ENCODE measurements at places on chromosomes 2 and 18.

GRCh38 chr2:46298522-46299353 is 1.5 kb downstream of the EPAS1 start:
- no peak for DNase-seq

DNA sequence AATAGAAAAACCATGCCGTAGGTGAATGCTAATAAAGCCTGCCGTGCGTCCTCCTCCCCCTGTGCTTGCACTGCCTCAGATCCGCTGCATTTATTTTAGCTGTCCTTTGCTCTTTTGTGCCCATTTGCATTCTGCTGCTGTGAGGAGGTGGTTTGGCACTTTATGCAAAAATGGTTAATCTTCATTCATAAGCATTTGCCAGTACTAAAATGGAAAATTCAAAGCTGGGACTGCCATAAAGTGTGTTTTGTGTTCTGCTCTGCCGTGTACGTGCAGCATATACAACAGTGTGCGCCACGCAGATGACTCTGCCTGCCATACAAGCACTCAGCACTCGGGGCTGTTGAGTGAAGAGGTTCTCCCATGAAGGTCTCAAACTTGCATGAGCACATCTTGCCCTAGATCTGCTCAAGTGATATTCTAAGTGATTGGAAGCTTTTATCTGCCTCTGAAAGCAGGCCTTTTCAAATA is 73.6 kb downstream of the SPATS2L start:
- DNase-seq = peak; percentile 16

GRCh38 chr18:58605027-58606020 is 23.6 kb downstream of the ALPK2 start:
- DNase-seq = no peak

GRCh38 chr2:101830555-101830954 is 133.0 kb downstream of the MAP4K4 start:
- DNase-seq = no peak

DNA sequence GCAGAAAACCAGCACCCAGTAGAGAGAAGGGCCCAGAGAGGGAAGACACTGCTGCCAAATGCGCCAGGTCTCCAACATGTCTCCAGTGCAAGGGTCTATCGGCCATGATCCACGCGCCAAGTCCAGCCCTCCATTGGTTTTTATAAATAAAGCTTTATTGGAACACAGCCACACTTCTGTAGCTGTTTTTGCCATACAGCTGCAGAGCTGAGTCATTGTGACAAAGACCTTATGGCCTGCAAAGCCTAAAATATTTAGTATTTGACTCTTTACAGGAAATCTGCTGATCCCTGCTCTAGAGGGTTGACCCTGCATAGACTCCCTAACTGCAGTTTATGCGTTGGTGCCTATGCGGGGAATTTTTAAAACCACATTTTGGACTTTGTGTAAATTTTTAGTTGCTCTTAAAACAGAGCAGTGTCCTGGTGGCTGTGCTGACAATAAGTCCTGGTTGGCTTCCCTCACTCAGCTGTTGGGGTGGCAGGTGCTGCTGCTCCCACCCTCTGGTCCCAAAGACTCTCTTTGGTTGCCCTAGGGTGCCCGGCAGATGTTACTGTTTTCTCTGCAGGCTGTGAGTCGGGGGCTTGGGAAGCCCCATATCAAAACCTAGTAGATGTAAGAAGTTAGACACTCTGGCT is 154.9 kb downstream of the CTIF start:
- no peak for DNase-seq

- no peak for DNase-seq
These were observed 6.1 kb downstream of the AGXT start for GRCh38 chr2:240874715-240875227.

DNA sequence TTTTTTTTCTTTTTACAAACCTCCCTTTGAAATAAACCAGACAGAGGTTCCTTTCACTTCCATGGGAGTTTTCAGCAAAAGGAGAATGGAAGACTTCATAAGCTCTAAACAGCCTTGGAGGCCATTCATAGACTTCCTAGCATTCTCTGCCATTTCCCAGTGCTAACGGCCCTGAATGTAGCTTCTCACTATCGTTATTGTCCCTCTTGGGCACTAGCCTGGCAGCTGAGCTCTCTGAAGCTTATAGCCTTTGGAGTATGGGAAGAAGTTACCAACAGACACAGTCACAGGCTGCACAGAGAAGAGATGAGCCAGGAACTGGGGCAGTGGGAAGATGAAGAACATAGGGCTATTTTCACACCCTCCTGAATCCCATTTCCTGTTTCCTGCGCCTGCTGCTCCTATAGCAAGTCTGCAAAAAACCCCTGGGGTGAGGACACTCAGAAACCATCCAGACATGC is 29.1 kb upstream of the EPC2 start:
- DNase-seq = no peak

DNA sequence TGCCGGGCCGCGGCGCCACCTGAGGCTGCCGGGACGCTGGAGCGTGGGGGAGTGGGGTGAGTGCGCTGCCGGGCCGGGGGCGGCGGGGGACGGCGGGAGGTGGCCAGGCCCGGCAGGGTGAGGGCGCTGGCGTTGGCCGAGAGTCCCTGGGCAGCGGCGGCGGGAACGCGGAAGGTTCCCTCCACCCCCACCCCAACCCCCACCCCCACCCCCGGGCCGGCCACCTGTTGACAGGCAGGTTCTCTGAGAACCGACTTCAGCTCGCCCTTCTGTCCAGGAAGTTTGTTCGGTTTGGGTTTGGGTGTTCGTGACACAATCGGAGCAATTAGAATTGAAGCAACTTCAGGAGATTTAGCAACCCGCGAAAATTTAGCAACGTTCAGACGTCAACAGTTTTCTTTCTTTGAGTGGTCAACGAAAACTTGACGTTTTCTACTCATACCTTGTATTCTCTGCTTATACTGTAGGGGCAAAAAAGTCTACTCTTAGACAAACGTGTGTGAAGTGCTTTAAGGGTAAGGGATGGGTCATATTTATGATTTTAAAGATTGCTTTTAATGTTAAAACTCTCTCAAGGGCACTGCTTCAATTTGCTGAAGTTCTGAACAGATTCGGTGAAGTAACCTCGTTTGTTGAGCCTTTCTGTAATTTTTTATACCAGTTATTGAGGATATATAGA is 9.3 kb downstream of the OTX1 start:
- DNase-seq = no peak

DNA sequence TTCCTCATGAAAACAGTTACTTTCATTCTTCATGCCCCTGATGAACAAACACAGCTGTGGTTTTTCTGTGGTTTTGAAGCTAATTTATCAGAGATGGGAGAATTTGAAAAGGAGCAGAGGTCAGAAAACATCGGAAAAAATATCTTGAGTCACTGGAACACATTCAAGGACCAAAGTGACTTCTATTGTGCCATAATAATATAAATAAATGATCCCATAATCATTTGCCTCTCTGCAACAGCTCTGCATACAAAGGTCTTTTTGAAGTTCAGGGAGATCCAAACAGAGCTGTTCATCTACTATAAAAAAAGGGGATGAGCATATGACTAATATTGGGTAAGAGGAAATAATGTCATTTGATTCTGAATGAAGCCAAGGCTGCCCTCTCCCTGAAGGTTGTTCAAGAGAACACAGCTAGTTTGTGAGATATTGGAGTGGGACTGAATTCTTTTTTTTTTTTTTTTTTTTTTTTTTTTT is 201.3 kb upstream of the GALNT5 start:
- no peak for DNase-seq

DNA sequence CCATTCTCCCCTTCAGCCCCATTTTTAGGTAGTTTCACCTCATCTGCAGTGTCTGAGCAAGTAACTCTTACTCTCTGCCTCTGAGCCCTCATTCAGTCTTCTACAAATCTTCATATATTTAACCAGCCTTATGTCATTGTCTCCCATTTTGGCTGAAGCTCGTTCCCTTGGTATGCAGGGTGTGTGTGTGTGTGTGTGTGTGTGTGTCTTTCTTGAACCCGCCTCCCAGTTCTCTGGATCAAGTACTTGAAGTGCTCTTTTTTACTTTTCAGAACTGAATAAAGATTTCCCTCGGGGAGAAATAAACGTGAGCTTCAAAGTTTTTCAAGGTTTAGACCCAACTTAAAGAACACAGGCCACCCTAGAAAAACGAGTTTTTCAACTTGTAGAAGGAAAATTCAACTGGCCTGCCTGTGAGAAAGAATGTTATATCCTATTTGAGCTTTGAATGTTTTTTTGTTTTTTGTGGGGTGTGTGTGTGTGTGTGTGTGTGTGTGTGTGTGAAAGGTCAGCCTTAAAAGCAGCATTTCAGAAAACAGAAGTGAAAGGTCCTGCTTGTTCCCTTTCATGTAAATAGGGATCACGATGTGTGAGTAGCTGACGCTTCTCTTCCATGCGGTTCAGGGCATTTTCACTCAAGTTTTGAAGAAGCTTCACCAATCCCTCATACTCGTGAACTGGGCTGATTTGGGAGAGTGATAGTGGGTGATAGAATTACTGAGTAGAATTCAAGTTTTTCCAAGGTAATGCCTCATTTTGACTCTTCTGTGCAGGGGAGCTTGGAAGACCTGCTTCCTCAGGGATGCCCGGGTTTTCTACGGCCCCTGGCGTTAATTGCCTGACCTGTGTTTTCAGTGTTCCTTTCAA is 50.6 kb upstream of the EML6 start:
- DNase-seq = no peak

GRCh38 chr2:197191177-197191939 is 119.2 kb downstream of the ANKRD44 start:
- peak; percentile 59 for DNase-seq

DNA sequence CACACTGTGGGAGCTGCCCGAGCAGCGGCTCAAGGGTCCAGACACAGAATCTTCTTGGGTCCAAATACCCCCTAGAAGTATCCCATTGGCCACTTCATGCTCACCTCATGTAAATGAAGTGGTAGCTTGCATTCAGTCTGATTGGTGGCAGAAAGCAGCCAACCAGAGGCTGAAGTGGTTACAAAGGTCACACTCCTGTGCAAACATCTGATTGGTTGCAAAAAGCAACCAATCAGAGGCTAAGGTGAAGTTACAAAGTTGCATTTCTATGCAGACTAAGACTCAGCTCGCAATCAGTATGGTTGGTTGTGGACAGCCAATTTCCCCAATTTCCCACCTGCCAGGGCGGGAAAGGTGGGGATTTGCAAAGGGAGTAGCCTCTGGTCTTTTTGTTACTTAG is 94.3 kb downstream of the DGKD start:
- no peak for DNase-seq

GRCh38 chr2:174350018-174350417 is 15.3 kb downstream of the SP9 start:
- no peak for DNase-seq

DNA sequence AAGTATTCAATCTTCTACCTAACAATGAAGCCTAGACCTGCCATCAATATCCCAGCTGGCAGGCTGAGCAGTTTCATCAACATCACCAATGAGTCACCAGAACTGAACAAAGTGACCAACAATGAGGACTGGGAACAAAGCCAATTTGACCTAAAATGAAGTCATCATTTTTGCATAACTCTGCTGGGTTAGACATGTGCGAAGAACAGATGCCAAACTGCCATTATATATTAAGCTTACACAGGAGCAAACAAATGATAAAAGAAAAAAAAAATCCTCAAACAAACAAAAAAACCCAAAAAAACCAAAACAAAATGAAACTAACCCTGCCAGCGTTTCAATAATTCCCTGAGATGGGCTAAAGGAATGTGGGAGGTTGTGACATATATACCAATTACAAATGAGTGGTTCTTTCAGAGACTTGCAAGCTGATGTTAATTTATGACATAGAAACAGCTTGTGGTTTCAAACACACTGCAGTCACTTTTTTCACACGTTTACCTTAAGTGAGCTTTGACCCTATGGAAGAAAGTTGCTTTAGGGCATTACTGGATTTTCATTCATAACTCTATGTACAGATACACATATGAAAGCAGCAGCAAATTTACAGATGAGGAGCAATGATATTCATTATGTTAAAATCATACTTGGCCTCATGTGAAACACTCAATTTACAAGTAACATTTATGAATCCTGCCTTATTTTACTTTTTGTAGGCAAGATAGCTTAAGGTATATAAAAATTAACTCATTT is 56.9 kb upstream of the CCDC141 start:
- DNase-seq = no peak

GRCh38 chr2:113127646-113128570 is 510 bp downstream of the IL1RN start:
- DNase-seq = no peak

DNA sequence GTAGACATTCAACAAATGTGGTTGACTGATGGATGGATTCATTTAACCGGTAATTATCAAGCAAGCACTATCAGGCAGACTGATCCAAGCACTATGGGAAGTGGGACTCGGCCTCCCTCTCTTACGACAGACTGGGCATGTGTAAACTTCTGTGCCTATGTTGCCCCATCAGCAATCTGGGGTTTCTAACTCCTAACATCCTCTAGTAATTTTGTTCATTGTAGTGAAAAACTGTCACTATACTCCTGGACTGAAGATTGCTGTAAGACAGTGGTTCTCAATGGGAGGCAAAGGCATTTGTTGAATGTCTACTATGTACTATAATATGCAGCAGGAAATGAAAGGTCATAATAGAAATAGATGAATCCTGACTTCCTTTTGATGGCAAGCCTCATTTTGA is 51.2 kb upstream of the CREB1 start:
- no peak for DNase-seq

- DNase-seq = no peak
These were observed 945 bp downstream of the HAT1 start for GRCh38 chr2:171923206-171923605.

DNA sequence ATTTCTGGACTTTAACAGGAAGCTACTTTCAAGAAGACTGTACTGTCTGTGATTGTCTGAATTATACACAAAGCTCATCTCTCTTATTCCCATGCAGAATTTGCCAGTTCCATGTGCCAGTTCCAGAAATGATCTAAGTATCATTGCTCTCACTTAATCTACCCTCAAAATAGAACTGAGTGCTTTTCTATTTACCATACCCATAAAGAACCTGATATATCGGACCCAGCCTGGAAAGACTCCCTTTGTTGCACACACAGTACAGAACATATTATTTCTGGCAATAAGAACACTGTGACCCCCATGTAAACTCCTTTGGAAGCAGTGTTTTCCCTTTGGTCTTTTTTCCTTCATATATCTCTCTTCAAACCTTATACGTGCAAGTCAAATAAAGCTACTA is 102.3 kb upstream of the TTN start:
- DNase-seq = no peak

- no peak for DNase-seq
These were observed 90.1 kb upstream of the LRP1B start for GRCh38 chr2:142220901-142221300.

DNA sequence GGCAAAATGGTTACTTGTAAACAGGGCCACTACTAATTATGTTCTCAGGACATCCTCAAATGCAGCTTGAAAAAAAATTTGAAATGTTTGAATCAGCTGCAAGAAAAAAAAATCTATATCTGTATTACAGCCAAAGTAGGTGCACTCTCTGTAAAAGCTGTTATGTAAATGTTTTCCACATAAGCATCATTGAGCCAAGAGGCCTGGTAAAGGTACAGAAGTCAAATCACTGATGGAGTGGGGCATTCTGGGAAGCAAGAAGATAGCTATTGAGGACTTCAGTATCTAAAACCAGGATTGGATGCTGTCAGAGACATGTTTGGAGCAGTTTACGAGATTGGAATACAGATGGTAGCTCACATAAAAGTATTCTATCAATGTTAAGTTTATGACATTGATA is 80.3 kb downstream of the MAPRE2 start:
- no peak for DNase-seq
